ENCODE measurements at places on chromosomes 2 and 18.

DNA sequence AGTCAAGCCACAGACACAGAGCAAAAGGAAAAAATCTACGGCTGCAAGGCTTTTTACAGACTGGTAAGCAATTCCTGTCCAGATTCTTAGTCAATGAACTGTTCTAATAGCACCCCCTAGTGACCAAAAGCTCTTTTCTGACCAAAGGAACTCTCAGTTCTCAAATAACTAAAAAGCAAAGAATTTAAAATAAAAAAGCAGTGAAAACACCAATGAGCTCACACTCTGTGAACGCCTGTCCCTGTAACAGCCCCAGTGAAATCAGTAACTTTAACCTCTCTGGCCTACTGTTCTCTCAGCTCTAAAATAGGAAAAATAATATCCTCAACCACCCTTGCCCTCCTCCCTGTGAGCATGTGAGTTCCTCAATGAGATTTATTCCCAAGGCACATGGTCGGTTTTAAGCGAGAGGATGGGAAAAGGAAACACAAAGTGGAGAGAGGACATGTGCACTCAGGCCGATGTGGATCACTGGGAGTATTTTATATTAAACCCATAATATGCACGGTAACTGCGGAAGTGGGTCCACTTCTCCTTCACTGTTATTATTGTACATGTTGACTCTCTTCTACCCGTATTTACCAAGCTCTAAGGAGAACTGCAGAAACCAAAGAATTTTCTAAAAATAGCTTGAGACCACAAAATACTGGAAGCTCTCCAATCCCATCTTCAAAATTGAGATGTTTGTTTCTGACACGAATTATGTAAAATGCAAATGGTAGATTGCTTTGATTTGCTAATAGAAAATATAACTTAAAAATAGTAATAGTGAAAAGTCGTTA, 128.5 kb downstream of the STK39 start:
- DNase-seq = no peak

DNA sequence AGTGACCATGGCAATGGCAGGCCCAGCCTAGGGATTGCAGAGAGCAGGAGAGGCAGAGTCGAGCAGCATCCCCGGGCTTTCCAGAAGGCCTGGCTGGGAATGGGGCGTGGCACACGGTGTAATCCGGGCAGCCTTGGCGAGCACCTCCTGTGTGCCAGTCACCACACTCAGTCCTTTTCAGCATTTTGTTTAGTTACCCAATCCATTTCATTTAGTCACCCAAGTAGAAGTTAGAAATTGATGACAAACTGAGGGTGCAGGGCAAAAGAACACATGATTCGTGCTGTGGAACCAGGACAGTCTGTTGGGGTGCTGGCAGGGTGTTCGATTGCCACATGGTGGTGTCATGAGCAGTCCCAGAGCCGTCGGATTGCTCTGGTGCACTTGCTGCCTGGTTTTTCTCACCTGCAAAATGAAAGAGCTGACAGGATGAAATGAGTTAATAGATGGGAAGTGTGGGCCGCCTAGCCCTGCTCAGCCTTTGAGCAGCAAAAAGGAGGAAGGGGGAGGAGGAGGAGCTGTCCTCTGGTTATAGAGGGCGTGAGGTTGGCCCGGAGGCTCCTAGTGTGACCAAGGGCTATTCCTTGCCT, 299.4 kb downstream of the AGAP1 start:
- no peak for DNase-seq

DNA sequence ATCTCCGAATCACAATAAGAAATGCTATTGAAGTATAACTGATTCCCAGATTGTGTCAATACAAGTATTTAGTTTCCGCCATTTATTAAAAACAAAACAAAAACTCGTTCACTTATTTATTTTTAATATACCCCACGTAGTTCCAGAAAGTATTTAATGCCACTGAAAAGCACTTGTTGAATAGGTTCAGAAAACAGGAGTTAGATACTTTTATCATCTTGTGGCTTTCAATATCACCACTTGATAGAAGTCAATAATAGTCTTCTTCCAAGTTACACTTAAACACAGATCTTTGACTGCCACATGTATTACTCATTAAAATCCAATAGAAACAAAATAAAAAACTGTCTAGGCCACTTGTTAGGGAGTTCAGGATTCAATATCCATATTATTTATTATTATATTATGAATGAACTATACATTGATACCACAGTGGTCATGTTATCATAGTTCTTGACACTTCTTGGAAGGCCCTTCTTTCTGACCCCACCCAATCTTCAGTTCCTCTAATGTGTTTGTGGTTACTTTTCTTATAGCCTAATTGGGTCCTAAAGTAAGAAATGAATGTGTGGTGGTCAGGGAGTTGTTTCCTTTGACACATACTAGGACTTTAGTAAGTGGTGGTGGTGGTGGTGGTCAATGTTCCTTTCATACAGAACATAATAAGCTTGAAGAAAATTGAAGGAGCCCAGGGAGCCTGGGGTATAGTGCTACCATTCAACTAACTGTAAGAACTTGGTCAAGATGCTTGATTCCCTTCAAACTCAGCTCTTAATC, 221.3 kb upstream of the ITGA4 start:
- no peak for DNase-seq

- no peak for DNase-seq
Measured at GRCh38 chr2:155431004-155431507, 732.6 kb downstream of the KCNJ3 start.

DNA sequence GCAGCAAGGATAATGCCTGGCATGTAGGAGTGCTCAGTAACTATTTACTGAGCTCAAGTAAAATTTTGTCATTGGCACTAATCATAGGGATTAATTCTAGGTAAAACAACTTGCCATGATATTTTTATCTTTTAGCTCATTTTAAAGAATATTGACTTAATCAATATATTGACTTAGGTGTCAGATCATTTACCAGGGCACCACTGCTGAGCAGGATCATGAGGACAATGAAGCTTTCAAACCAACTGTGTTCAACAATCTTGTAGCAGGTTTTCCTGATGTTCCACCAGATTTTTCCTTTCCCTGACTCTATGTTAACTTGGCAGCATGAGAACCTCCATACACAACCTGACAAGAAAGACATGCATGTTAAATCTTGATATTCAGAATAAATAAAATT, 114.5 kb upstream of the SCN1A start:
- no peak for DNase-seq

Measured in activated gamma-delta T cell treated with Interleukin-2 at 50 U/mL for 16 hours (primary cell).